ENCODE measurements at places on chromosomes 12 and 14.

GRCh38 chr14:102507081-102507856 is 2.3 kb downstream of the ANKRD9 start:
- DNase-seq: no peak

GRCh38 chr12:46386877-46387629 is 14.5 kb upstream of the SLC38A2 start:
- DNase-seq: peak; percentile 73

DNA sequence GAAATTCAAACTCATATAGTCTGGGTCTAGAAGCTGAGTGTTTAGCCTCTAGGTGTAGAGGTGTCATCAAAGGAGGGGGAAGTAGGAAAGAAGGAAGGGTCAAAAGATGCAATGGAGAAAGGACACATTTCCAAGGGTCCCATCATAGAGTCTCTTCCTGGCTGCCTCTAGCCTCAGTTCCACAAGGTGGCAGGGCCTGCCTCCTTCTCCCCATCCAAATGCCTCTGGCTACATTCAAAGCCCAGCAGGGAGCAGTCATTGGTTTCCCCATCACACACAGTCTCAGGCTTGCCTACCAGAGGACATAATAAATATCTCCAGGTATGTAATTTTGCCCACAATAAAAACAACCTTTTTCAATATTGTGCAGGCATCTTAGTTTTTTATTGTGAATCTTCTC is 2.1 kb upstream of the CCT2 start:
- no peak for DNase-seq

- DNase-seq: peak; percentile 75
These were observed 1.1 kb upstream of the CKAP4 start for GRCh38 chr12:106248846-106249371.

DNA sequence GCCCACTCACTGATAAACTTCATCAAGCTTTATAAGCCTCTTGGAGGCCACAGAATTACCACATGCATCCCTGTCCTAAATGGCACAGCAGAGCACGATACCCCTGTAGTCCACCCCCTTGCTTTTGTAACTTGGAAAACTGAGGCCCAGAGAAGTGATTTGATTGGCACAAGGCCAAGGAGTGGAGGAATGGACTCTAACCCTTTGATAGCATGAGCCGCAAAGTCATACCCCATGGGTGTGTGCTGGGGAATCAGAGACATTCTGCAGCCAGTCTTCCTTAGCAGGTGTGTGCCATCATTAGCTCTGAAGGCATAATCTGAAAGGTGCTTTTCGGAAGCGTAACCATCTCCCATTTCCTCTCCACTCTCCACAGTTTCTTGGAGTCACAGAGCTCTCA is 28.5 kb upstream of the PWP1 start:
- no peak for DNase-seq

DNA sequence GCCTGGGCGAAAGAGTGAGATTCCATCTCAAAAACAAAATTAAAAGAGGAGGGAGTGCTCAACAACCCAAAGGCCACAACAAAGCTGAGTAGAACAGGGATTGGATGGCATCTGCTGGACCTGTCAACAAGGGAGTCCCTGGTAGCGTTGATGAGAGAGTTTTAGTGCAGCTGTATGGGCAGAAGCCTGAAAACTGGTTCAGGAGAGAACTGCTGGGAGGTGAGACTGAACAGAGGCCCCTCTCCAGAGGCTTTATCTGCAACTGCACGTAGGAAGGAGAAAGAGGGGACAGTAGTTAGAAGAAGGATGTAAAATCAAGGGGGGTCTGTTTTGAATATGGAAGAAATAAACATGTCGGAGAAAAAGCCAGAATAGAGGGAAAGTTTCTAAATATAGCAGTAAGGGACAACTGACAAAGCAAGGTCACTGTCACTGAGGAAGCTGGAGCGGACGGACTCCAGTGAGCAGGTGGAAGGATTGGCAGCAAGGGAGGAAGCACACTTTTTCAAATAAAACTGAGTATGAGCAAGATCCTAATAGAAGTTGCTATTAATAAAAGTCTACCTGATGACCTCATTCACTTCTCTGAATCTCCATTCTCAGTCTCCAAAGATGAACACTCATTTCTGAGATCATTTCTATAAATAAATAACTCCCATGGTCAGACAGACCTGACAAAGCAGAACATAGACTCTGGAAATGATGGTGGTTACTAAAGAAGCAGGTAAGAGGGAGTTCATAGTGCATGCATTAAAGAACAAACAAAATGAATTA is 11.8 kb upstream of the ATF1 start:
- peak; percentile 16 for DNase-seq

- DNase-seq: no peak
These were observed 490.7 kb downstream of the EGLN3 start for GRCh38 chr14:33460164-33460563.

DNA sequence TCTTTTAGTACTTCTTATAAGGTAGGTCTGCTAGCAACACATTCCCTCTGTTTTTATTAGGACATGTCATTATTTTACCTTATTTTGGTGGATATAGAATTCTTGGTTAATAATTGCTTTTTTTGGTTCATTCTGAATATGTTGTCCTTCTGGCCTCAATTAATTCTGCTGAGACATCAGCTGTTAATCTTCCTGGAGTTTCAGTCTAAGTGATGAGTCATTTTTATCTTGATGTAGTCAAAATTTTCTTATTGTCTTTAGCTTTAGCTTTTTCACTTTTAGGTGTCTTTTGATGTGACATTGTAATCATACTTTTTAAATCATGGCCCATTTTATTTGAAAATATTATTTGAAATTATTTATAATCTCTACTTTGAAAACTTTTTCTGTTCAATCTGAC is 104.9 kb upstream of the PMCH start:
- peak; percentile 51 for DNase-seq

GRCh38 chr12:76399040-76399439 is 50.8 kb upstream of the BBS10 start:
- peak; percentile 8 for DNase-seq

- DNase-seq: peak; percentile 93
These were observed 47.2 kb upstream of the CTDSP2 start for GRCh38 chr12:57893431-57894353.

- DNase-seq: no peak
These were observed 43.1 kb downstream of the GPHB5 start for GRCh38 chr14:63275611-63276010.
